ENCODE measurements at places on chromosomes 2 and 18.

DNA sequence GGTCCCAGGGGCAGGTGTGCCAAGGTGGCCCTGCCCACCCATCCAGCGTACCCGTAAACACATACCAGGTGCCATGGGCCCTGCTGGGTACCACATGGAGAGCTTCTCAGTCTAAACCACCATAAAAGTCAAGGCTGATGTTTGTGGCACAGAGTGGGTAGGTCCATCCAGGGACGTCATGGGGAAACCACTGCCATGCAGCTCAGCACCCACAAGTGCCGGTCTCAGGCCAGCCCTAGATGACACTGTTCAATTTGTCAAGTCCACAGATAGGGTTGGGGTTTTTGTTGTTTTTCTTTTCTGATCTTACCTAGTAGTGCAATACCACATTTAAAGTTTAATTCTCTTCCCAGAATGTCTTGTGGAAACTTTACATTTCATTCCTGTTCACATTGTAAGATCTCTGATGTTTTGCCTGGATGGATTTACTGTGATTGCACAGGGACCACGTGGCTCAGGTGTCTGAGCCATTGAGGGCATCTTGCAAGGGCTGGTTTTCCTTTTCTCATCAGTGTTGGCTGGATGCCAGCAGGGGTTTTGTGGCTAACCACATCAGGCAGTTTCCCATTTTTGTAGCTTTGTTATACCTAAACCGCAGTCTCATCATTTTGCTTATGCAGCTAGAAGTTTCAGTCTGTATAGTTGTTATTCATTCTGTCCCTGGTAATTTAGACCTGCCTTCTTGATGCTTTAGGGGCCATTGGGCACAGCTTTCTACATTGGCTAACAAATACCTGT, 64.7 kb downstream of the STK25 start:
- peak; percentile 84 for DNase-seq

GRCh38 chr2:205438241-205438640, 244.1 kb upstream of the NRP2 start:
- no peak for DNase-seq

GRCh38 chr18:25019931-25020330, 332.0 kb downstream of the ZNF521 start:
- DNase-seq = no peak

GRCh38 chr2:186726938-186727337, 33.1 kb downstream of the FAM171B start:
- no peak for DNase-seq

DNA sequence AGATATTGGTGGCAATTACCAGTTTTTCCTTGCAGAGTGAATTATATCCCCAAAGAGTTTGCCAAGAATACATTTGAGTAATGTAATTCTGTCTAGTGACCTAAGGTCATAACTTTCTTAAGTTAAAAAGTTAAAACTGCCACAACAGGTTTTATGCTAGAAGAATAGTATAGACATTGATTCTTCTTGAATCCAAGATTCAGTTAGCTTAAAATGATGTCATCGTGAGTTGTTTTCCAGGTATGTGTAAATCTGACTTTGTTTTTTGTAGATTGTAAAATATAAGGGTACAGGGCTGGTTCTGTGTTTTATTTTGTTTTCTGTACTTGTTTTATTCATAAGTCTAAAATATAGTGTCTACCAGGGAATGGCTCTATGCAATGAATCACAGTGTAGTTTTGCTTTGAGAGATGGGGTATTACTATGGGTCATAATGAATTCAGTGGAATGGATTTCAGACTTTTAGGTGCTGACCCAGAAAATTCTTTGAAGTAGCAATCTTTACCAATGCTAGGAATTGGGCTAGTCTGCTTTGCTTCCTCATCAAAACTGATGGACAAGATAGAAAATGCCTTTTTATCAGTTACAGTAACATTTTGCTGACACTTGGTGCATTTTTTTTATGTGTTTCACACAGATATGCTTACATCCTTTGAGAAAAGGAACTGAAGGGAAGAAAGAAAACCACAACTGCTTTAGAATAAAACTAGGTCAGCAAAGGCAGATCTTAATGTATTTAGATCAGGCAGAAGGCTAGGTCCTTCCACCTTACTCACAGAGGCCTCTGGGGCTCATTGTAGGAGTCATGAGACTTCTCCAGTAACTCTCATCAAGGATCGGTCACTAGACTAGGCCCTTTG, 20.8 kb upstream of the MGAT5 start:
- DNase-seq = no peak

DNA sequence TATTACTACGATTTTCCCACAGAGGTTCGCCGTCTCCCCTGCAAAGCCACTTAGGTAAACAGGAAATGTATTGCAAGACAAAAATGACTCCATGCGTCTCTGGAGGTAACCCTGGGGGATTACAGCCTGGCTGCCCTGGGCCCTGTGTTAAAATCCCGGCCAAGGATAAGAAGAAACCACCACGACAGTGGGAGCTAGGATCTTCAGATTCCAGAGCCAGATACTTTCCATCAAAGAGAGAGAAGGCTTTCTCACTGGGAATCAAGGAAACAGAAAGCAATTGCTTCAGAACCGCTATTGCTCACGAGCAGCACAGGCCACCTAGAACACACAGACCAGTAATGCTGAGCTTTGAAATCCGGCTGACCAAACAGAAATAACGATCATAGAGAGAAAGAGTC, 97.9 kb upstream of the ZNF516 start:
- DNase-seq = no peak

DNA sequence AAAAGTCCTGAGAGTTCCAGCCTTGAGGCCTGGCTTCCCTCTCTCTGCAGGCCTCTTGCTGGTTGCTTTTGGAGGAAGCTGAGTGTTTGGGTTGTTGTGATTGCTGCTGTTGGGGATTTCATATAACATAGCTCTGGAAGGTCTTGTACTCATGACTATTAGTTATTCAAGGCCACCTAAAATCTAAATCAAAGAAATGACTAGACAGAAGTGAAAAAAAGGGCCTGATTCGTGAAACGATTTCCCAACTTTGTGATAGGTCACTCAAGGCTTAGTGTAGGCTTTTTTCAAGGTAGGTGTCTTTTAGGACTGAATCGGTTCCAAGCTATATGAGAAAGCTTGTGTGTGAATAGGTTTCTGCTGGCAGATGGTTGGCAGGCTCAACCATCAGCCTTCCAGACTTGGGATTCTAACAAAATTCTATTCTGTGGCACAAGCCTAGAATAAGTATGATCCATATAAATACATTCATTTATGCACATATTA, 164.4 kb downstream of the FMNL2 start:
- DNase-seq = no peak

All from stimulated activated CD8-positive, alpha-beta memory T cell treated with anti-CD3 and anti-CD28 coated beads, Interleukin-4, amount 100 ng/mL, for 1 hour (primary cell).